ENCODE measurements at places on chromosomes 7 and 10.

- no peak for DNase-seq
Measured at GRCh38 chr7:141439164-141439563, 112.0 kb upstream of the AGK start.

GRCh38 chr7:115293628-115294240, 371.8 kb downstream of the MDFIC start:
- no peak for DNase-seq

- DNase-seq: no peak
Measured at GRCh38 chr10:91284486-91285090, 64.1 kb downstream of the PCGF5 start.

DNA sequence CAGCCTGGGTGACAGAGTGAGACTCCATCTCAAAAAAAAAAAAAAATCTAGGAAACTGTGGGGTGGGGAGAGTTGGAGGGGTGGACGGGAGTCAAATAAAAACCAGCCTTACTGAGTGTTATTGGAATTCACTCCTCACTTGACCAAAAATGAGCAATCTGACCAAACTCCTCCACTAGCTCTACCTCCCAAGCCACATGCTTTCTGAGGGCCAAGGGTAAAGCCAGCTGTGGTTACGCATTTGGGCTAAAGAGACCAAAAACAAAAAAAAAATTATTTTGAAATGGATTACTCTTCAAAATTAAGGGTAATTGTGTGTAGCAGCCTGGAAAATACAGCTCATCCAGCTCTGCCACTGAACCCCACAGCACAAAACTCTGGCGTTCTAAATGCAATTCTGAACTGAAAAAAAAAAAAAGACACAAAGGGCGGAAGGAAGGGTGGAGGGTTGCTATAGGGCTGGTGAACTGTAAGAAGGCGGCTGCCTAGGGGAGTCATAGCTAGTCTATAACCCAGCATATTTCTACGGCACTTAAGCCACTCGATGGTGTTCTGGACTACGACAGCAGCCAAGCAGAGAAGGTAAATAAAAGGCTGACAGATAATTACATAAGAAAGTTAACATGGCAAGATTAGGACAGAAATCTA, 7.8 kb downstream of the ELMO1 start:
- DNase-seq: no peak

DNA sequence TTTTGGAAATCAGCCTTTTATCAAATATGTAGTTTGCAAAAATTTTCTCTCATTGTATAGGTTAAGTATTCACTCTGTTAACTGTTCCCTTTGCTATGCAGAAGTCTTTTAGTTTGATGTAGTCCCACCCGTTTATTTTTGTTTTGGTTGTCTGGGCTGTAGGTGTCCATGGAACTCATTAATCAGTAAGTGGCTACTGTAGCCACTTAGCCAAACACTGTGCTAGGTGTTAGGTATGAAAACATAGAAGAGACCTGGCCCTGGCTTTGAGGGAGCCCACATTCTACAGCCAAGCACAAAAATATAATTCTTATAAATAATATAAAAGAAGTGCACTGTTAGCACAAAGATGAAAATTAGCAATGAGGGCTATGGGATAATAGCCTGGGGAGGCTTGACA, 133.5 kb downstream of the ETV1 start:
- DNase-seq: no peak

- no peak for DNase-seq
Measured at GRCh38 chr7:87543623-87544022, 57.1 kb downstream of the ABCB1 start.

DNA sequence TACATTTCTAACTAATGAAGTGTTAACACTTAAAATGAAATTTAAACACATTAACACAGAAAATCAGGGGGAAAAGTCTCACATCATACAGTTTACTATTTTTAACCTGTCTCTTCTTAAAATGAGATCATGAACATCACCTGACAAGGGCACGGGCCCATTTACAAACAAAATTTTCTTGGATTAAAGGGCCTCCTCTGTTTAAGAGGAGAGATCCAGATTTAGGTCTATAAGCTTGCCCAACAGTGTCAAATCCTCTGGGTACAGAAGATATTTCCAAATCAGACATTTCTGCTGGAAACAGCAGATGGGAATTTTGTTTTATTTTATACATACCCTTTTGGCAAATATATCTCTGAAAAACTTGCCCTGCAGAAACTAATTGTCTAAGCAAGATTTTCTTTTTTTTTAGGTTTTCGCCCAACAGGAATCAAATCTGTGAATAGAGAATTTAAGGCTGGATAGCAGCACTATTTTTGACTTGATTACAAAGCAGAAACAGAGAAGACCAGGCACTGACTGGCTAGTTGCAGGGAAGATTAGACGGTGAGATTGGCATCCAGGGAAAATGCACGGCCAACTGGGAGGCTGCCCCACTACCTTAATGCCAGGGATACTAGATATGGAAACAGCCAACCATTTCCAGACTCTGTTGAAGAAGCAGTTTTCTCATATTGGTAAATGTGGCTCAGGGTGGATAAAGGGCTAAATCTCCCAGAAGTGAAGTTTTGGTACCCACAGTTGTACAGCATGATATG, 173.4 kb downstream of the LRRN3 start:
- no peak for DNase-seq

DNA sequence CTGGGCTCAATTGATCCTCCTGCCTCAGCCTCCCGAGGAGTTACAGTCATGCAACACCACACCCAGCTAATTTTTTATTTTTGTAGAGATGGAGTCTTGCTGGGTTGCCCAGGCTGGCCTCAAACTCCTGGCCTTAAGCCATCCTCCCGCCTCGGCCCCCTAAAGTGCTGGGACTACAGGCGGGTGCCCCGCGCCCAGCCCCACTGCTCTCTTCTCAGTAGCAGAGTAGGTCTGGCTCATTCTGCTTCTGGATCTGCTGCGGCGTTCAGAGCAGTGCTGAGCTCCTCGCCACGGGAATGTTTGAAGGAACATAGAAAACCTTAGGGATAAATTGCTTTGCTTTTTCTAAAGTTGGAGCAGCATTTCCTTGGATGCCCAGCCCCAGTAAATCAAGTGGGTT, 27.4 kb downstream of the WIPI2 start:
- no peak for DNase-seq

DNA sequence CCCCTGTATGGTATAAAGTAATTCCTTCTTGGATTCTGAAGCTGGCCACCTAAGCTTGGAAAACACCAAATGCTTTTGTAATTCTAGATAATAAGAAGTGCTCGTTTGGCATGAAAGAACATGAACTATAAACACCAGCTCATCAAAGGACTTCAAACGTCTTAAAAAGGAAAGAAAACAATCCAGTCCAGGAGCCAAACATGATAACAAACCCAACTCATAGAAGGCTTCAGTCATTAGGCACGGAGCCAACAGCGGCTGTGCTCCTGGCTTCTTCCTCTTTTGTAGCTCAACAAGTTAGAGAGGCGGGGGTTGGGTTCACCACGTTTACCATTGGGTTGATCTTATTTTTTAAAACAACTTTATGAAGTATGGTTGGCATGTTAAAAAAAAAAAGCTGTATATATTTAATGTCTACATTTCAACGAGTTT, 56.4 kb upstream of the ECHDC3 start:
- no peak for DNase-seq

DNA sequence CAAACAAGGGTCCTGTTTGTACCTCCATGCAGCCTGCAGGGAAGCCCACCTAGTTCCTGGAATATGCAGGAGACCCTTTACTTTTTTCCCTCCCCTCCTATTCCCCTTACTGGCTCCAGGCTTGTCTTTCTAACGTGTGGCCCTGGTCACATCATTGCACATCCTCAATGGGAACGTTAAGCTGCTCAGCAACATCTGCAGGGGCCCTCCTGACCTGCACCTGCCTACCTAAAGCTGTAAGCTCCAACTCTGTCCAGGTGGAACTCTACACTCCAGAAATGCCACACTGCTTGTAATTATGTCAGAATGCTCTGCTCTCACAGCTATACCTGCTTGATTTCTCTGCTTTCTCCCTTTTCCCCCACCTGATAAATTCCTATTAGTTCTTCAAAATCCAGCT, 72.1 kb downstream of the ARMC3 start:
- no peak for DNase-seq

- no peak for DNase-seq
Measured at GRCh38 chr7:81529785-81530184, 240.1 kb downstream of the HGF start.

DNA sequence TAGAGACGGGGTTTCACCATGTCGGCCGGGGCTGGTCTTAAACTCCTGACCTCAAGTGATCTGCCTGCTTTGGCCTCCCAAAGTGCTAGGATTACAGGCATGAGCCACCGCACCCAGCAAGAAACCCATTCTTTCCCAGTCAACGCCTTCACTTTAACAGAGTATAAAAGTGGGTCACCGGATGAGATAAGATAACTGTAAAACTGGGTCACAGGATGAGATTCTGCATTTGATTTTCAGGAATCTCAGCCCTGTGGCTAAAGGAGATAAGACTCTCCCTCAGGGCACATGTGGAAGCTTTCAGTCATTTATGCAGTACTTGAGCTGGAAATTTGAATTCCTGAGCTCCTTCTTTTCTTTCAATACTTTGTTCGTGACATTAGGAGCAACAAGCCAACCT, 70.8 kb downstream of the LRRC17 start:
- no peak for DNase-seq

DNA sequence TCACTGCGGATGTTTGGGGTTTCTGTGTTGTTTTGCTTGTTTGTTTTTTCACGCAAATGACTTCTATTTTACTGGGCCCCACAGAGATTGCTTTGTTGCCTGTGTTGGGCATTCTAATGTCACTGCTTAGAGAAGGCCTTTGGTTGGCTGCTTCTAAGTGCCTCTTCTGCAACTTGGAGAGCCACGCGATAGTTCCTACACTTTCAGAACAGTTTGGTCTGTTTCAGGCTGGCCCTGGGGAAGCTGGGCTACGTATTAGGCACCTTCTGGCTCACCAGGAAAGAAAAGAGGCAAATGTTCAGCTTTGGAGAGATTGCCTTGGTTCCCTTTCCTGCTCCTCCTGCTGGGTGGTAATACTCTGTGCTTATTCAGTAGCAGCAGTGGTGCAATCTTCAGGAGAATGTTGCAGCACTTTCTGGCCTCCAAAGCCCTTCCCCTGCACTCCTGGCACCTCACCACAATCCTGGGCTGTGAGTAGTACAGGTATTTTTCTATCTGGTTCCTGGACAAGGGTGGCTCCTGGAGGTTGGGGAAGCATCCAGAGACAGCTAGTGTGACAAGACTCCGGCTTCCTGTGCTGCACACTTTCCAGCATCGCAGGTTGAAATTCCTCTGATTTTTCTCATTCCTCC, 1.2 kb downstream of the ANTXRL start:
- DNase-seq: no peak

GRCh38 chr10:17918187-17918903, 33.4 kb upstream of the SLC39A12 start:
- DNase-seq: no peak

DNA sequence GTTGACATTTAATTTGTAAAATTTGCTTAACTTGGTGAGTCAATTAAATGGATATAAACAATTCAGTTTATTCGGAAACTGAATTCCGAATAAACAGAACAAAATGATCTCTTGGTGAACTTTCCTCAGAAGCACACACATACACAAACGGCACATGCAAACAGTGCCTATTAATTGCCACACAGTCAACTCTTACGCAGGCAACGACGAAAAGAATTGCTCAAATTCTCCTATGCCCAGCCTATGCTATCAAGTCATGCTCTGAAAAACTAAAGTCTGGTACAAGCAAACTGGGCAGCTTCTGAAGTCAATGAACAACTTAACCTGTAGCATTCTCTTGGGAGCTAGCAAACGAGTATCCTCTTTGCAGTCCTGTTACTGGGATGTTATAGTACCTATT, 38.8 kb upstream of the ASL start:
- DNase-seq: no peak

DNA sequence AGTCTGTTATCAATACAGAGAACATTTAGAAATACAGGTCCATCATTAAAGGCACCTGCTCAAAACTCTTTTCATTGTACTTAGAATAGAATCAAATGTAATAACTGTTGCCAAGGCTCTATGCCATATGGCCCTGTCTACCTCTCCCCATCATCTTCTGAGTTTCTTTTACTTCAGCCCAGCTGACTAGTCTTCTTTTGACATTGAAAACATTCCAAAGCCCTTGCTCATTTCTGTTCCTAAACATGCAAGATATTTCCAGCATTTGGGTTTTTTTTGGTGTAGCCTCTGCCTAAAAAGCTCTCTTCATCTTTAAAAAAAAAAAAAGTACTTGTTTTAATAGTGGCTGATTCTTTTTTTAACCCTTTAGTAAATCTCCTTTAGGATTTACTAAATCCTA, 165.5 kb upstream of the SMIM30 start:
- DNase-seq: no peak

DNA sequence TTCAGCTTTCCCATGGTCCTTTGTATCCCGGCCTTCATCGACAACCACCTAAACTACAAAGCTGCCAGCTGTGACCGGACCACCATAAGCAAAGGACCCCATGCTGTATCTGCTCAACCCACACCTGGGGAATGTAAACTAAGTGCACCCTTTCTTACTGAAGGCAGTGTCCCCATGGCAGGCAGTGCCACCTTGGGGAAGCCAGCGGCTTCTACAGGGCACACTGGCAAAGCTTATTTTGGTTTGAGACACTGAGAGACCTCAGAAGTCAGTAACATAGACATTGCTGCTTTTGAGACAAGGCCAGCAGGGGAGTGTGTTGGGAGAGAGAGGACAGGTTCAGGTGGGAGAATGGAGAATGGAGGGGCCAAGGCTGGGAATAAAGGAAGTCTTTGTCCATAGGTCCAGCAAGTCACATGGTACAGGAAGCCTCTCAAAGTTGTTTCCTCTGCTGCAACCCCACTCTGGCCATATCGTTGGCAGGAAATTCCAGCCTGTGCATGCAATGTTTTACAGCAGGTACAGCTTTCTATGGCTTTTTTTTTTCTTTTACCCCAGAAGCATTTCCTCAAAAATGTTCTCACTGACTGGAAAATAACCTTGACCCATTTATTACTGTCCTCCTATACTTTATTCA, 85.9 kb upstream of the NPVF start:
- DNase-seq: peak; percentile 24

GRCh38 chr7:41628901-41629300, 74.0 kb downstream of the INHBA start:
- DNase-seq: no peak

GRCh38 chr10:84118395-84119006, 20.8 kb upstream of the GHITM start:
- peak; percentile 76 for DNase-seq
